ENCODE measurements at places on chromosomes 7 and 10.
A peak's percentile ranks its signal among the peaks of the same experiment; 100 is the strongest.

- DNase-seq, result no peak
These were observed 677.3 kb downstream of the NRG3 start for GRCh38 chr10:82552267-82552666.

DNA sequence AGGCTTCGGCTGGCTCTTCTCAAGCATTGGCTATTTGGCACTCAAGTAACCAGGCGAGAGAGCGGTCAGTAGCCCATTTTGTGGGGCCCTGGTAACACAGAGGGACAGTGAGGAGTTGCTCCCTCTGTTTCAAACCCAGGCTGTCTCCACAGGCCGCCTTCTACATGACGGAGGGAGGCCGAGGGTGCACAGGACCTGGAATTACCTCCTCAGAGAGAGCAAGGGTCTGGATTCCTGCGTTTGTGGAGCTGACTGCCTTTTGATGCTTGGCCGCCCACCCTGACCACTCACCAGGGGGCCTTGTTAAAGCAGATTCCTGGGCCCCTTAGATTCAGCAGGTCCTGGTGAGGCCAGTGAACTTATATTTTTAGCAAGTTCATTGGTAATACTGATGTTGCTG, 12.3 kb downstream of the UPP1 start:
- no peak for DNase-seq

- peak; percentile 86 for DNase-seq
These were observed at the start of gene PPP1R3C for GRCh38 chr10:91632671-91633550. Gene PPP1R3C (minus strand): TSS chr10:91633071. CDS start chr10:91632969, 102 bp downstream.

DNA sequence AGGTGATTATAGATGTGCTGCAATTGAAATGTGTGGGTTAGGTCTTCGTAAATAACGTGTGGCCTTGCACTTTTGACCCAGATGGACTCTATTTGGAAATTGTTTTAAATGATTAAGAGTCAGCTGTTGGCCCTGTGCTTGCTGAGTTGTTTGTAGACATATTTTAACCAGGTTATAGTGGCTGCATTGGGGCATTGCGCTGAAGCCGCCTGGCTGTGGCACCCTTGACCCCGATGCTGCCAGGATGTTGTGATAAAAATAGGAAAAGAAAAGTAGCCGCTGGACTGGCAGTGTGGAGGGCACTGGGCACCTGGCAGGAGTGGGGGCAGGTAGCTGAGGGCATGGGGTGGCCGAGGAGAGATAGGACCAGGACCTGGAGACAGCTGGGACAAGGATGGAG, 13.4 kb downstream of the LRRC27 start:
- DNase-seq, result no peak

- DNase-seq, result no peak
These were observed 31.7 kb downstream of the ITIH2 start for GRCh38 chr10:7734821-7735220.

- DNase-seq, result peak; percentile 67
These were observed at the start of gene FKBP9 for GRCh38 chr7:32957326-32958045. Gene FKBP9 (plus strand): TSS chr7:32957440. CDS start chr7:32957574, 134 bp downstream.

DNA sequence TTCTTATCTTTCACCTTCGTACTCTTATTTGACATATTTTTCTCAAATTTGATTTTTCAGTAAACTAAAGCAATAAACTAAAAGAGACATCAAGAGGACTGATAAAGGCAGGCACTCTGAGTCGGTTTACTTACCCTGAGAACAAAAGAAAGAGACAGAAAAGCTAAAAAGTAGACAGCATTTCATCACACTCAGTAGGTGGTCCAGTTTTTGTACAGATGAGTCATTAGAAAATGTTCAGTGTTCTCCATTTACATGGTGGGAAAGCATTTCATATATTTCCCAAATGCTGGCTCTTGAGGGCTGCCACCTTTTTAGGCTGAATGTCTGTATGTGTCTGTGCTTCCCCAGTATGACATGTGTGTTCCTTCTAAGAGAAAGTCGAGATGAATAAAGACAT, 52.7 kb downstream of the NHLRC2 start:
- DNase-seq, result no peak

GRCh38 chr10:133100706-133101415, 13.1 kb downstream of the ADGRA1 start:
- no peak for DNase-seq

DNA sequence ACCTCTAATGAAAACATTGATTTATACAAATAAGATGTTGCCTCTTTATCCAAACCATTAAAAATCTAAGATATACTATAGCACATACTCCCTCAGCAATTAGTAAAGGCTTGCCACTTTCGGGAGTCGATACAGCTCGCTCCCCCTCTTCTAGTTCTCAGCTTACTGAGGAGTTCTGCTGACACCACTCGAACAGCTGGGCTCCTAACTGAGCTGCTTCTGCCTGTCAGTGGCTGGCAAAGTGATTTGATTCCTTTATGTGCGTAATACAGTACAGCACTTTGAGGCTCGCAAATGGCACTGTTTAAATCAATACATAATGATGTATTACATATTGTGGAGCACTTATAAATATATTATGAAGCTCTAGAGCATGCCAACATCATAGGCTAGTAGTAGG, 241.8 kb downstream of the CREB5 start:
- DNase-seq, result no peak

DNA sequence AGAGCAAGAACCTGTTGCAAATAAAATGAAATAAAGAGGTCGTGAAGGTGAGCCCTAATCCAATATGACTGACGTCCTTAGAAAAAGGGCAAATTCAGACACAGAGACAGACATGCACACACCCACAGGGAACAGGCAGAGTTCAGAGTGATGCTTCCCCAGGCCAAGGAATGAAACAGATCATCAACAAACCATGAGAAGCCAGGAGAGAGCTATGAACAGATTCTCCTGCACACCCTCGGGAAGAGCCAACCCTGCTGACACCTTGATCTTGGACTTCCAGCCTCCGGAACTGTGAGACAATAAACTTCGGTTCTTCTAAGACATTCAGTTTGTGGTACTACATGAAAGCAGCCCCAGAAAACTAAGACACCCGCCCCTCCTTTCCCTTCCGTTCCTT, 290.4 kb upstream of the KLF6 start:
- DNase-seq, result no peak

- no peak for DNase-seq
These were observed 127.8 kb downstream of the RNF216 start for GRCh38 chr7:5653661-5654060.

DNA sequence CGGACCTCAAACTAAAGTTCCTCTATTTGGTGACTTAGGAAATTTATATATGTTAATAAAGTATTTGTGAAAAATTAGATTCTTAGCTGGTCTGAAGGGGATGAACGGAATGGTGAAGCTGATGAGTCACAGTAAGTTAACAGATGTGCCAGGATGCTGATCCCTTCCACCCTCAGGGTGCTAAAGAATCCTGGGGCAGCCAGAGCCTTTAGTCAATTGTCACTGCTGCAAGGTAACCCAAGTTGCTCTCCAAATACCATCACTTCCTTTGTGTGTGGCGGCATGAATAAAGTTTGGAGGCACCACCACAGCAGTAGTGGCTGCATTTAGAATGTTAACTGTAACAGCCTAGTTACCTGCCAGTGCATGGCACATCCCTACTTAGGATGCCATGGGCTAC, 222.6 kb upstream of the PPP1R3A start:
- DNase-seq, result no peak

DNA sequence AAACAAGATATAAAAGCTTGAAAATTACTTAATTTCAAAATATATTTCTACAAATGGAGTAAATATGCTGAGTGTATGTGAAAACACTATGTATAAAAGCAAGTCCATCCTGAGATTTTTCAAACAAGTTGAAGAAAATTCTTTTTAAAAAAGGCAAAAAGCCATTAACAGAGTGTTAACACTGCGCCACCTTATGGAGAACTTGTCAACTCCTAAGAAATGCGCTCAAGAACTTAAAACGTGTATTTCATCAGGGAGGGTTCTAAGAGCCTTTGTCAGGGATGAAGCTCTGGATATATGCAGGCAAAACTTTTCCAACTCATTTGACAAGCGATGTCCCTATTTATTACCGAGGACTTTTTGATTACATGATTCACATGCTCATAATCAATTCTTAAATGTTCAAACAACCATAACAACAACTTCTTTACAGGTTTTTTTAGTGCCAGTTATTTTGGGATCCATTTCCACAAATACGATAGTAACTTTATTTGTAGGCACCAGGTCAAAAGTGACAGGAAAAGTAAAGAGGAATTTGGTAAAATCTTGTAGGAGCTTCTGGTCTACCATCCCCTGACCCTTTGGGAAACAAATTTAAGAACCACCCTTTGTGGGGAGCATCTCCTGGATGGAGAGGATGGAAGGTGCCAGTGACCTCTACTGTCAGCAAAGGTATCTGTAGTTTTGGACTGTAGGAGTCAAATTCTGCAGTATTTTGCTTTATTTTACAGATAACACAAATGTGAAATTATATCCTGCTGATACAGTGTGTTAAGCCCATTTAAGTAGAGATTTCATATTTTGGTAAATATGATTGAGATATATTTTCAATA, 23.2 kb downstream of the CALCR start:
- no peak for DNase-seq

- DNase-seq, result no peak
These were observed 302.0 kb downstream of the TWIST1 start for GRCh38 chr7:18815261-18815960.

- DNase-seq, result no peak
These were observed 172.7 kb downstream of the NEURL1 start for GRCh38 chr10:103666087-103666761.

- DNase-seq, result no peak
These were observed 190.3 kb downstream of the DNAJB6 start for GRCh38 chr7:157526913-157527634.

DNA sequence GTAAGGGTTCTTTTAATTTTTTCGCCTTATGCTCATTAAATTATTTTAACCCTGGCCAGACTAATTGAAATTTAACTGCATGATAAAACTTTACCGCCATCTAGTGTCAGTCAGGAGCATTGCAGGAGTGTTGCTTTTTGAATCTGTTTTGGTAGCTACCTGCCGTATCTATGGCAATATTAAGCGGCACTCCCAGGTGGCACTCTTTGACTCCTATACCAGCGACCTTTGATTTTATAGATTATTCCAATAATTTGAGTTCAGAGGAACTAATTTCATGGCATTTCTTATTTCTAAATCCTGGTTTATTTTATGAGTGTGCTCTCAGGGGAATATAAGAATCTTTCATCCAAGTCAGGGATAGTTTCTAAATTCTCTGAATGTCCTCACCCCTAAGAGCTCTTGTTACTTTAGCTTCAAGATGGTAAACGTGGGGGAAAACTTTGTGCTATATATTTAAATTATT, 198.9 kb downstream of the REEP3 start:
- DNase-seq, result peak; percentile 39

- no peak for DNase-seq
These were observed 14.5 kb downstream of the GPR146 start for GRCh38 chr7:1058821-1059199.

DNA sequence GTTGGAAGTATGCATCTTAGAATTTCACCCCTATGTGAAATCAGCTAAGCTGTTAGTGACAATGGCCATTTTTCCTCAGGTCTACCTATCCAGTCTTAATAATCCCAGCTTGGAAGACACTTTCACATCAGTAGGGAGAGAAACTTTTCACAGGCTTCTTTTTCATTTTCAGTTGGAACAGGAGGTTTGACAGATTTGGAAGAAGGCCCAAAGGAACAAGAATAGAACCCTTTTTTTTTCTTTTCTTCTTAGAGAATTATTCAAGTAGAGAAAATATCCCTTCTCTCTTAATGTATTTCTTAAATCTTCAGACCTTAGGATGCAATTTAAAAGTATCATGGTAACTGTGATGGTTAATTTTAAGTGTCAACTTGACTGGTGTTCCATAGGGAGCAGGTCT, 410.5 kb upstream of the C7orf33 start:
- no peak for DNase-seq

DNA sequence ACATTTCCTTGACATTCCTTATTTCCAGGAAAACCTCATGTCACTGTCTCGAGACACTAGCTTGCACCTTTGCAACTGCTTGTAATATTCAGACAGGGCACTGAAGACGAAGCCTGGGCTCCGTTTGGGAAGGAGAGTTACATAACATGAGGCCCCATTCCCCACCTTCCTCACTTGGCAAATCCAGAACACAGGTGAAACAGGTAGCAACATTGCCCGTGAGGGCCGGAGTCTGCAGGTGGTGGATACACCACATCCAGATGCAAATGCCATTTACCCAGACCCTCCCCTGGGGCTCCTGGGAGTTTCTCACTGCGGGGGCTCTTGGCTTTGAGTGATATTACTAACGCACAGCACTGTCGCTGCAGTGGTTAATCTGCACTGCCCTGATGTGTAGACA, 491.0 kb downstream of the PTPRN2 start:
- DNase-seq, result no peak

- DNase-seq, result peak; percentile 53
These were observed 73.0 kb upstream of the IL6 start for GRCh38 chr7:22653951-22654350.

DNA sequence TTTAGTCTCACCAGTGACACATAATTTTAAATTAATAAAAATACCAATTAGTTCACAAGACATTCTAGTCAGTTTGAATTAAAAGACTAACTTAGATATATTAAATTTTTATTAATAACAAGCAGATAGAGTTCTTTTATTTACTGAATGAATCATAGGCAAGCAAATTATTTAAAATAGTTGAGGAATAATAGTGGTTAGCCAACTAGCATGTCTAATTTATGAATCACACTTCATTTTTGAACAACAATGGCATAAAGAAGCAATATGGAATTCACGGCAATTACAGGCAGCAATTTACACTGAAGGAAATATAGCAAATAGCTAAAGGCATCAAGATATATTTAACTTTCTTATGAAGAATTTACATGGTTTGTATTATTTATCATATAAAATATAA, 187.0 kb upstream of the SLC26A5 start:
- no peak for DNase-seq

DNA sequence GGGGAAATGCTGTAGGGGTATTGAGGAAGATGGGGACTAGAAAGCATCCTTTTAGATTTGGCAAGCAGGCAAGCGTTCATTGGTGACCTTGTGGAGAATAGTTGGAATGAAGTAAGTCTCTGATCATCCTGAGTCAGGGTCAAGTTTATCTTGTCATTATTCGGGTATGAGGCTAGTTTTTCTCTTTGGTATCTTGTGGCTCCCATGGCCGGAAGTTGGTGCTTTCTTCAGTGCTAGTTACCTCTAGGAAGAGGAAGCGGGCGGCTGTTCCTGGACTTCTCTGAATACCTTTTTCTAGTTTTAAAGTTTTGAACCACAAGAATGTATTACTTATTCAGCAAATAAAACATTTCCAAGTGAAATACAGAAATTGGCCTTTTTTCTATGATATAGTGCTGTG, 9.2 kb downstream of the CREM start:
- DNase-seq, result no peak

GRCh38 chr7:24948739-24949138, 31.2 kb downstream of the OSBPL3 start:
- no peak for DNase-seq

DNA sequence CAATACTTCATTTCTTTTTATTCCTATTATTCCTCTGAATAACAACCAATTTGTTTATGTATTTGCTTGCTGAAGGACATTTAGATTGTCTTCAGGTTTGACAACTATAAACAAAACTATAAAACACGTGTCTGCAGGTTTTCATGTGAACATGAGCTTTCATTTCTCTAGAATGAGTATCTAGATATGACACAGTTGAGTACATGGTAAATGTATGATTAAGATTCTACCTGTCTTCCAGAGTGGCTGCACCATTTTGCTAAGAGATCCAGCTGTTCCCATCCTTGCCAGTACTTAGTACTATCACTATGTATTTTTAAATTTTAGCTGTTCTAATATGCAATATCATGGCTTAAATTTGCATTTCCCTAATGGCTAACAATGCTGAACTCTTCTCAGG, 10.1 kb downstream of the MCMBP start:
- DNase-seq, result no peak

GRCh38 chr7:114930829-114931655, 9.1 kb downstream of the MDFIC start:
- DNase-seq, result no peak
